ENCODE measurements at places on chromosomes 1 and 21. TPM values are rescaled to one million over a fixed set of nuclear protein-coding genes. Genes with fewer than 3 reads are reported as not detected.

DNA sequence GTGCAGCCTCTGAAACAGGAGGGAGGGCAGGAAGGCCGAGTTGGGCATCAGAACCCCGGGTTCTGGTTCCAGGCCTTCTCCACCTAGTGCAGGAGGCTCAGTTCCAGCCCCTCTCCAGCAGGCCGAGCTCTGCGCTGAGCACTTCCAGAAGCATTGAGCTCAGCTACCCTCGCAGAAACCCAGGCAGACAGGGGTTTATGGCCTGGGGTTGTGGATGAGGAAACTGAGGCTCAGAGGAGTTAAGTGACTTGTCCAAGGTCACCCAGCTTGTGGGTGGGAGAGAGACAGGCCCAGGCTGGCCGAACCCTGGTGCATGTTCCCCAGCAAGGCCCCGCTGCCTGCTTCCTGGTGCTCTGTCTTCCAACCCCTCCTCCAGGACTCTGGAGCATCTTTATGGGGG lies 348.9 kb downstream of the PTPRU start:
- H3K27ac ChIP-seq, result no peak overlapping the region
- H3K27me3 ChIP-seq, result no peaks in the 10 kb centered on the region
- H3K4me1 ChIP-seq, result 0 out of 2 replicates have a peak, but pooled peaks cover 6% of the 10 kb centered on the region

DNA sequence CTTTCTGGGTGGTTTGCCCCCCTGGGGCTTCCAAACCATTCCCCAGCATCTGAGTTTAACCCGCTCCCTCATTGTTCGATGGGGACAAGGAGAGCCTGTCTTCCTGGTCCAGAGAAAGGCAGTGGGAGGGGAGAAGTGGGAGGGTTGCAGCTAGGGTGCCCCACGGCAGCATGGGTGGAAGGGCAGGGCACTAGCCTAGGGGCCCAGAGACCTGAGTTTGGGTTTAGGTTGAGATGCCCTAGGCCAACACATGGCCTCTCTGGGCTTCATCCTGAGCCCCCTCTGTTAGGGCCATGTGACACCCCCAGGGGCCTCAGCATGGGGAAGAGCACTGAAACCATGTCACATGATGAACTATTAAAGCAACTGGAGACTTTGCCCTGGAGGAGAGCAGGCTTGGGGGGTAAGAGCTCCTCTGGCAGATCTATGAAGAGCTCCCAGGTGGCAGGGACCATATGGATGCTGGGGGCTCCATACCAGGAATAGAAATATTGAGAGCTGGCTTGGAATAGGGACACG lies 9.7 kb upstream of the RUNX3 start:
- H3K27ac ChIP-seq, result no peak overlapping the region
- no peaks in the 10 kb centered on the region for H3K4me1 ChIP-seq
- H3K36me3 ChIP-seq, result no peaks in the 10 kb centered on the region
- no peak for DNase-seq
- no peaks in the 10 kb centered on the region for H3K27me3 ChIP-seq
- H3K4me3 ChIP-seq, result no peak overlapping the region

- no peak for DNase-seq
- no peaks in the 10 kb centered on the region for H3K36me3 ChIP-seq
- no peaks in the 10 kb centered on the region for H3K4me1 ChIP-seq
- H3K4me3 ChIP-seq, result no peak overlapping the region
- H3K27me3 ChIP-seq, result no peaks in the 10 kb centered on the region
- no peak overlapping the region for H3K27ac ChIP-seq
These were observed 82.7 kb downstream of the NOS1AP start for GRCh38 chr1:162151900-162152829.

The SHE gene
- 0.03 TPM for polyA plus RNA-seq

GRCh38 chr21:16022116-16022515 lies 292.3 kb downstream of the USP25 start:
- no peak for DNase-seq
- no peak overlapping the region for H3K27ac ChIP-seq
- H3K27me3 ChIP-seq, result no peaks in the 10 kb centered on the region
- no peaks in the 10 kb centered on the region for H3K4me1 ChIP-seq
- H3K36me3 ChIP-seq, result no peaks in the 10 kb centered on the region

The VANGL2 gene
- not detected for polyA plus RNA-seq

The PDC gene
- polyA plus RNA-seq, result 0.94 TPM

The OR2L3 gene
- not detected for polyA plus RNA-seq

The KRTAP21-2 gene
- not detected for polyA plus RNA-seq

The SLC26A9 gene
- not detected for polyA plus RNA-seq

The HCRTR1 gene
- polyA plus RNA-seq, result not detected

The USH2A gene
- 0.01 TPM for polyA plus RNA-seq

The C4BPA gene
- not detected for polyA plus RNA-seq

The KAZN gene
- polyA plus RNA-seq, result 7.2 TPM

DNA sequence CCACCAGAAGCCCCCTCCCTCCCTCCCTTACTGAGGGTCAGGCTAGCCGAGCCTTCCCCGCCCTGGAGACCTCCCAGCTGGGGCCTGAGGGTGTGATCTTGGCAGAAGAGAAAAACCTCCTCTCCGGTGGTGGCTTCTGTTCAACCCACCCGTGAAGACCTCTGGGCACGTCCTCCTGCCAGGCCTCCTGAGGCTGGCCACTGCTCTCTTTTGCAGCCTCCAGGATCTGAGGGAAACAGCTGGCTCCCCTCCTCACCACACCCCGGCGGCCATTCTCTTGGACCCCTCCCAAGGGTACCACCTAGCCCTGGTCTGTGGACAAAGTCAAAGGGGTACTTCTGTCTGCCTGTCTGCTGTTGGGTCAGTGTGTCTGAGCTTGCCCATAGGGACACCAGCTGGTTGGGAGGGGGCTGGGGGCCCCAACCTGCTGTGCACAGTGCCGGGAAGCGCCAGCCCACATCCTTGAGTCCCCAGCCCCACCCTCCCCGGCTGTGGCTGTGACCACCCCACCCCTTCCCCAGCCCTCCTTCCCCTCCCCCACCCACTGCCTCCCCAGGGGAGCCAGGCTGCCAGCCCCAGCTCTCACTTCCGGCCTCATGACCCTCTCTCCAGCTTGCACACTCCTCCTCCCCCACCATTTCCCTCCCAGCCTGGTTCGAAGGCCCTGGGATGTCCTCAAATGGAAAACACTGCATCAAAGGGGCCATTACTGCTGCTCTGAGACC lies 48.1 kb downstream of the AHDC1 start:
- peaks cover 15% of the 10 kb centered on the region for H3K4me1 ChIP-seq
- no peaks in the 10 kb centered on the region for H3K27me3 ChIP-seq
- H3K27ac ChIP-seq, result peak overlapping the region; percentile 15
- no peaks in the 10 kb centered on the region for H3K36me3 ChIP-seq

The GUCA2B gene
- polyA plus RNA-seq, result not detected

DNA sequence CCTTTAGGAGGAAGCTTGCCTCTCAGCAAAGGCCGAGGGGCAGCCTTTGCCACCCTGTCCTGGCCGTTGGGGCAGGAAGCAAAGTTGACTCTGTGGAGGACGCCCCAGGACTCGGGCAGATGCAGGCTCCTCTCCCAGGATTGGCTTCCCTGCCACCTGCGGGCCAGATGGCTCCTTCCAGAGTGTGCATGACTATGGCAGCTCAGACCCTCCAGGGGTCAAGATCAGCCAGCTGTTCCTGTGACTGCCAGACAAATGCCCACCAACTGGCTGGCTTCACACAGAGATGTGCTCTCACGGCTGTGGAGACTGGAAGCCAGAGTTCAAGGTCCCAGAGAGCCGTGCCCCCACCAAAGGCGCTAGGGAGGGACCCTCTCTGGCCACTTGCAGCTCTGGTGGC lies 87.0 kb upstream of the VAMP3 start:
- peaks cover 20% of the 10 kb centered on the region for H3K27me3 ChIP-seq
- H3K4me1 ChIP-seq, result no peaks in the 10 kb centered on the region
- no peak overlapping the region for H3K27ac ChIP-seq

- DNase-seq, result peak; percentile 34
- no peak overlapping the region for H3K27ac ChIP-seq
- no peak overlapping the region for H3K4me3 ChIP-seq
- no peaks in the 10 kb centered on the region for H3K27me3 ChIP-seq
- H3K4me1 ChIP-seq, result no peaks in the 10 kb centered on the region
- H3K36me3 ChIP-seq, result no peaks in the 10 kb centered on the region
These were observed 47.2 kb upstream of the IFFO2 start for GRCh38 chr1:19003371-19004290.

Data from GM23248 (cell line).